Stimulated activated CD8-positive, alpha-beta memory T cell treated with anti-CD3 and anti-CD28 coated beads, Interleukin-15, amount 100 ng/mL, for 1 hour (primary cell): ENCODE measurements at places on chromosomes 5 and 9.

- no peak for DNase-seq
Observed at GRCh38 chr5:58064801-58065200, 395.1 kb downstream of the PLK2 start.

- DNase-seq, result no peak
Observed at GRCh38 chr5:106525438-106525837, 1145.3 kb downstream of the EFNA5 start.

- no peak for DNase-seq
Observed at GRCh38 chr9:106420511-106420944, 442.4 kb upstream of the ZNF462 start.

- DNase-seq, result peak; percentile 24
Observed at GRCh38 chr5:373710-374602, 52.4 kb downstream of the AHRR start.

DNA sequence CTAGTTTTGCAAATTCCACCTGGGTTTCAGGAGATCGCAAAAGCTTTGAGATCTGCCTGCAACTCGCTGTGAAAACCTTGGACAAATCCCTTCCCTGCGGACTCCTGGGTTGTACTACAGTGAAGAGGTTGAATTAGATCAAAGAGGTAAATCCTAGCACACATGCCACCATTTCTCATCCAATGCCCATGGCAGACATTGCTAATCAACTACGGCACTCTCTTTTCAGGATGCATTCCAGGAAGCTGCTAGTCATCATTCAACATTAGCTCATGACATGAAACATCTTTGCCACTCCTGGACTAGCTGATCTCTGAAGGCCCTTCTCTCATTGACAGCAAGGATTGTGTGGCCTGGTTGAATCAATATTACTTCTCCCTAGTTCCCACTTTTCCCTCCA, 46.1 kb downstream of the PCDH1 start:
- no peak for DNase-seq

DNA sequence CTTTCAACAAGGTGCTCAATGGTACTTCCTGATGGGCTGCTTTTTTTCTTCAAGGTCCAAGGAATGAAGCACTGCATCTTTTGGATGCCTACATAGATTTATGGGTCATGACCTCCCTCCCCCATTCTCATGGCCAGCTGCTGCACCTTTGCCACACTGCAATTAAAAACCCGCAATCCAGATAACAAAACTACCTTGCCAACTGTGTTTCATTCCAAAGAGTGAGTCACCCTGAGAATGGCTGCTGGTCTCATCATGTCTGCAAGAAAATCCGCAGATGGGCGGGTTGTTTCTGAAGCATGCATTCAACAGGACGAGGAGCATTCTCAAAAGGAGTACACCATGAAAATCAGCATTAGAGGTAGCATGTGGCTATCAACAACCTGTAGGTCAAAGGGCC, 139.8 kb downstream of the ELAVL2 start:
- DNase-seq, result no peak

GRCh38 chr5:169826618-169827017, 153.7 kb downstream of the INSYN2B start:
- DNase-seq, result no peak

- no peak for DNase-seq
Observed at GRCh38 chr5:138981586-138981985, 106.5 kb upstream of the LRRTM2 start.

- no peak for DNase-seq
Observed at GRCh38 chr5:61357745-61358144, 25.7 kb downstream of the ZSWIM6 start.

- DNase-seq, result no peak
Observed at GRCh38 chr9:111986035-111986556, 89.5 kb downstream of the UGCG start.

GRCh38 chr5:91957666-91958065, 574.5 kb upstream of the ARRDC3 start:
- no peak for DNase-seq

- DNase-seq, result no peak
Observed at GRCh38 chr9:33320568-33321261, 30.4 kb downstream of the NFX1 start.

DNA sequence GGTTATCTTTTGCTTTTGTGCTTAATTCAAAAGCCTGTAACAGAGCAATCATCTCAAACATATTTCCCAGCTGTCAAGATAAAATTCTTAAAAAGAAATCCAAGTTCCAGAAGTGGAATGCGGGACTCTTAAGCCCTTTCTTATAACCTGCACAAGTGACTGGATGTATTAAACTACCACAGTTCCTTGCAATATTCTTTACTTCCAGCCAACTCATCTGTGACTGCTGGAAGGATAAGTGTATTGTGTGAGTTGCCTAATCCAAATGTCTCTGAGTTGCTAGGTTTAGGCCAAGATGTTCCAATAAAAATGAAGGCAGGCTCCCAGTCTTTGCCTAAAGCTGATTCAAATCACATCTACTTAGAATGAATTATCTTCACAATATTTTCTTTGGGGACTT, 159.2 kb upstream of the SLC24A2 start:
- no peak for DNase-seq

GRCh38 chr9:34554211-34555001, 31.6 kb upstream of the ENHO start:
- no peak for DNase-seq

- DNase-seq, result no peak
Observed at GRCh38 chr5:82534986-82535385, 256.8 kb upstream of the RPS23 start.
